Fibroblast of skin of back (primary cell): ENCODE measurements at places on chromosomes 6 and 20.
A peak's percentile ranks its signal among the peaks of the same experiment; 100 is the strongest.

DNA sequence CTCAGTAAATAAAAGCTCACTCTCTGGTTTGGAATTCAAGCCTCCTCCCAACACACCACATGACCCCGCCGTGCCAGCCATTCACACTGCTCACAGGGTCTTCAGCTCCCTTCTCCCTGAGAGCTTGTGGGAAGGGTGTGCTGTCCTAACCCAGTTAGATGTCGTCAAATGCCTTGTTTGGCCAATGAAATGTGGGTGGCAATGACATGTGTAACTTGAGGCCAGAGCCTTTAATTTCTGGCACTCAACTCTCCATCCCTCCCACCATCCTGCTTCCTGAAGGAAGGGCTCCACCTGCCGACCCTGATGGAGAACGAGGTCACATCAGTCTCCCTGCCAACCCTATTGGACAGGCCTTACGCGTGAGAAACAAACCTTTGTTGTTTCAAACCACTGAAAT lies 224.5 kb upstream of the AGPAT4 start:
- peak; percentile 55 for DNase-seq

- DNase-seq = no peak
Observed at GRCh38 chr20:13813910-13814309, 29.1 kb downstream of the NDUFAF5 start.

GRCh38 chr6:34511214-34511914 lies 44.8 kb downstream of the SPDEF start:
- DNase-seq = no peak

DNA sequence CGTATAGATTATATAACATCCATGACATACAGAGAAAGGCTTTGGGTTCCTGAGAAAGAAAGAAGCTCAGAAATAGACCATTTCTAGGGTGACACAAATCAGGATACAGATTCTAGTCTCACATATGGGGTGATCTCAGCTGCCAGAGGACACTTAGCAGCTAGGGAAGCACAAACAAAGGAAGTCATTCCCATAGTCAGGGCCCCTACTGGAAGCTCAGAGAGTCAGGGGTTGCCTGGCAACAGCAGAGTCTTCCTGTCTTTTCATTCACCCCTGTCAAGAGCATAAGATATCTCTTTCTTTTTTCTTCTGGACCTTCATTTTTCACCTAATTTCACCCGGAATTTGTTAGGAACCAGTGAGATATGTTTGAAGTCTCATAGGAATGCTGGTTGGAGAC lies 81.9 kb upstream of the IYD start:
- DNase-seq = peak; percentile 24

DNA sequence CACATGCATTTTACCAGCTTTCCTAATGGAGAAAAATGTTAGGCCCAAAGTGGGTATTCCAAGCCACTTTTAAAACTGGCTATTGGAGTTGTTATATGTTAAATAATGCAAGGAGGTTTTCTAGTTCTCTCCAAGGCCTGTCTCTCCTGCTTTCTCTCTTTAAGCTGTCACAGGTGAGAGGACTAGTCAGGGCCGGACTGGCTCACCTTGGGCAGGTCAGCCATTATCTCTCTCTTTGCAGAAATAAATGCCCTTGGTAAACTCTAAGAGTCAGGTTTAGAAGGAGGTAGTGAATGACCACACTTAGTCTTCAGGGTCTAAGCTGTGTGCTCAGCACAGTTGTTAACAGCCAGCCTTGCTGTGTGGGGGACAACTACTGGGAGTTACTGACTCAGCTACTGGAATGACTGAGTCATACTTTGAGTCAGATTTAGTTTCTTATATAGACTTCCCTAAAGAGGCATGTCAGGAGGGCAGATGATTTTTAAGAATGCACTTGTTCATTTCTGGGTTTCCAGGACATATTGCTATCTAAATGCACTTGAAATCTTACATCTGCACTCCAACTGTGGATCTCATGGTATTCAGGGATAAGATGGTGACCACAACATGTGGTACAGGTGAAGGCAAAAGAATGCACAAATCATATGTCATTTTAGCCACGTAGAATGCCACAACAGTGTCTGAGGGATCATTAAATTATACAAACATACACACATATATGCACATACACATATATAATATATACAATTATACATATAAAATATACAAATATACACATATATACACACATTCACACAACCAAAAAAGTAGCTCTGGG lies 719.4 kb downstream of the EPM2A start:
- DNase-seq = peak; percentile 95

- no peak for DNase-seq
Observed at GRCh38 chr6:134315974-134316441, 1.9 kb downstream of the SGK1 start.

- DNase-seq = no peak
Observed at GRCh38 chr6:53246924-53247323, 98.3 kb upstream of the GCM1 start.

DNA sequence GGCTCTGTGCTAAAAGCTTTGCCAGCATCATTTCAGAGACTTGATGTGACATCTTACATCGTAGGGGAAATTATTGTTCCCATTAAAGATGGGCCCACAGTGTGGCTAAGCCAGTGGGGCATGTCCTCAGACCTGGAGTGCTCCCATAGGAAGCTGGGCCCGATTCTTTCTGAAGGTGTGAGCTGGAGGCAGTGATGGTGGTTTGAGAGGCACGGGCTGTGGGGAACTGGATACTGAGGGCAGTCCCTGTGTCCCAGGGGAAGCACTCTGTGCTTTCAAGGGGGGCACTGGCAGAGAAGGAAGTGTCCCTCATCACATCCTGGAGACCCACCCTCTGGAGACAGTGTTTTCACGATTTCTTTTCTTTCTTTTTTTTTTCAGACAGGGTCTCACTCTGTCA lies 8.6 kb upstream of the FAM110A start:
- no peak for DNase-seq

DNA sequence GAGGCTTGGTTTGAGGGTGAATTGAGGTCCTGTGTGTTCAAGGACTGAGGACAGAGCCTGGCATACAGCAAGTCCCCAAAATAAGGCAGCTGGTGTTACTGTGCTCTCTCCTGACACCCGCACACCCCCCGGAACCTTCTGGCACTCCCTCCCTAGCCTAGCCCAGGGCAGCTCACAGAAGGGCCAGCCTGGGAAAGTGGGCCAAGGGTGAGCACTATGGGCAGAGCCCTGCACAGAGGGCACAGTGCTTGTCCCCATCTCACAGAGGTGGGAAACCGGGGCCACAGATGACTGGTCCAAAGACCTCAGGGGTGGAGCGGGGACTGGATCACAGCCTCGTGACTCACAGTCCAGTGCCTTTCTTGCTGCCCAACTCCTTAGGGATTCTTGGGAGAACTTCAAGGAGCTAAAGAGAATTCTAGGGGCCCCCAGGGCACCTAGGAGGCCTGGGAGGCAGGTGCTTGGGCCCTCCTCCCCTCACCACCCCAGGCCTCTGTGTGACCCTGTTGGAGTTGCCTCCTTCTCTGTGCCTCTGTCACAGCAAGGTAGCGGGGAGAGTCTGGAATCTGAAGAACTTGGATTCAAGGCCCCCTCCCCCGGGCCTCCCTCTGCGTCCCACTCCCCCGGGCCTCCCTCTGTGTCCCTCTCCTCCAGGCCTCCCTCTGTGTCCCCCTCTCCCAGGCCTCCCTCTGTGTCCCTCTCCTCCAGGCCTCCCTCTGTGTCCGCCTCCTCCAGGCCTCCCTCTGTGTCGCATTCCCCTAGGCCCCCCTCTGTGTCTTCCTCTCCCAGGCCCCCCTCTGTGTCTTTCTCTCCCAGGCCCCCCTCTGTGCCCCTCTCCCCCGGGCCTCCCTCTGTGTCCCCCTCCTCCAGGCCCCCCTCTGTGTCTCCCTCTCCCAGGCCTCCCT lies 13.5 kb downstream of the DLGAP4 start:
- DNase-seq = no peak

DNA sequence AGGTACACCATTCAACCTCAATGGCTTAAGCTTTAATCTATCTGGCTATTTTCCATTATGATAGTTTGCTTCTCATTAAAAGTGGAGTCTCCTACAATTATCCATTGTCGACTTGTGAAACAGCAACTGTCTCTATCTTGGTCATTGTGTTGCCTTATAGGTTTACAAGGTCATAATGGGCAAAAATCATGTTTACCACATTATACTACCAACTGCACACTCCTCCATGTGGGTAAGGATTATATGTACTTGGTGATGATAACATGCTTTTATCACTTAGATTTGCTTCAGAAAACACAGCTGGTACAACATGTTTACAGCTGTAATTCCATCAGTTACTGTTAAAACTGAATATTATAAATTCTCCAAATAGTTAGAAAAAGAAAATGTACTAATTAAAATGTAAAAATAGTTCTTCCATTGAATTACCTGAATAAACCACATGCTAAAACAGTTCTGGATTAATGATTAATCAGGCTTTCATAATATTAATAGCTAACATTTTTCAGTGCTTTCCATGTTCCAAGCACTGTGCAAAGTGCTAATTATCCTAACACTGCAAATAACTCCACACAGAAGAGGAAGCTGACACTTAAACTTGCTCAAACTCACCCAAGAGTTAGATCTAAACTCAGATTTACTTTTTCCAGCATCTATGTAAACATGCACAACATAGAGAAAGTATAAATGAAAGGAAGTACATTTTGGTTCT lies 96.7 kb downstream of the OGFRL1 start:
- no peak for DNase-seq
